NCI-H1417 (cell line): ENCODE measurements at places on chromosomes 2 and 18.

DNA sequence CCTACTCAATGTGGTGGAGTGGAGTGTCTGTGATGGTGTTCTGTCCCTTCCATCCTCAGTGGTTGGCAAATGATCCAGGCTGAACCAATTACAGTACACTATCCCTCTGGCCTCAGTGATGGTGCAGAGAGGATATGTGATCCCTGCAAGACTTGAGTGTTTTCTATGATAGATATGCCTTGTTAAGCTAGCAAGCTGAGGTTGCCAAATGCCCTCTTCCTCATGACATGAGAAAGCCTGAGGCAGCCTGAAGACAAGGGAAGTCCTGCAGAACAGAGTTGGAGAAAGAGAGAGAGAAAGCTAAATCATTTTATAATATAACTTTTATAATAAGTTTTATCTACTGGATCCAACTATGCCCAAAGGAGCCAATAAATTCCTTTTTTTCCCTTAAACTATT lies 41.6 kb upstream of the GORASP2 start:
- DNase-seq: no peak

DNA sequence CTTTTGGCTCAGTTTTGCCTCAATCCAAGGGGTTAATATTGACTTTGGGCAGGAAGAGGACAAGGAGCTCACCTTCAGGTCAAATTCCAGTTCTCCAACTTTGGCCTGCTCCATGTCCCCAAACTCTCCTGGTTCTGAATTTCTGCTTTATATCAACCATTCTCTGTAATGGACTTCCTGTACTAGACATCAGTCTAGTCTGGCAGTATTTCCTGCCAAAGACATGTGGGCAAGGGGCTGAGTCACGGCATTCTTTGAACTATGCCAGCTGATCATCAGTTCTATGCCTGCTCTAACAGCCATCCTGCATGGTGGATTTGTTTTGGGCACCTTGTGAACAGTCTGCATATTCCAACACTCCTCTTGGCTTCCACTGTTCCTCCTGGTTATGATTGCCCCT lies 199.4 kb downstream of the ZEB2 start:
- no peak for DNase-seq

DNA sequence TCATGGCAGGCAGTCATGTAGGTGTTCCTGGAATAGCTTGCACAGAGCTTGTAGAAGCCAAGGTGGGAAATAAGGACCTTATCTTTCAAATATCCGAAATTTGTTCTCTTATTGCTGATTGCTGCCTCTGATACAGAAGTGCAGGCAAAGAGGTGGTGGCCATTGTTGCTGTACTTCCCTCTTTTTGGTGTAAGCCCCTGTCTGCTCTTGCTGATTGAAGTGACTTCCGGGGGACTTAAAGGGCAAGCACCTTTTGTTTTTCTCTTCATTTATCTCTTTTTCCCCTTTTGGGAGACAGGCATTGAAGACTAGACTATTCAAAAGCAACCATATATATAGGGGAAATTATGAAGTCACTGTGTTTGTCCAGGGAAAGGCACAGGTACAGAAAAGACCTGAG lies 131.6 kb upstream of the OTX1 start:
- DNase-seq: no peak

DNA sequence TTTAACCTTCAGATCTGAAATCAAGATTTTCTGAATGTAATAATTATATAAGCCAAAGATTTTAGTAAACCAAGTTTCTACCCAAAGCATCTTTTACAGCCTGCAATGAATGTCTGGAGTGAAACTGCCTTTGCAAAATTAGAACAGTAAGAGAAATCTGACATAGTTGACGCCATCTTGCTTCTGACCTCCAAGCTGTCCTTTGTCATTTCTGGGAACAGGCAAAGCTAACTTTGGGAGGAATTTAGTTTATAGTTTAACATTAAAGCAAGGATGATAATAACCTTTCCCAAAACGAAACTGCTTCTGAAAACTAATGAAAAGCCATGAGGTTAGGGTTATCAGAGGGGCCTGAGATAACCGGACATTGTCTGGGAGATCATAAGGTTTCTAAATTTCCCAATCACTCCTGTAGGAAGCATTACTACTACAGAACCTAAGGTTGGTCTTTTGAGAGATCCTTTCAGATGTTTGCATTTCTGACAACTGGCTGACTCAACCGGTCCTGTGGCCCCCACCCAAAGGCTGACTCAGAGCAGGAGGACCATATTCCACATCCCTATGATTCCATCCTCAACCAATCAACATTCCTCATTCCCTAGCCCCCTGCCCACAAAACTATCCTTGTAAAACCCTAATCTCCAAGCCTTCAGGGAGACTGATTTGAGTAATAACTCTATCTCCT lies 124.5 kb downstream of the TMEM131 start:
- DNase-seq: no peak

GRCh38 chr2:180753809-180754761 lies 226.3 kb upstream of the UBE2E3 start:
- no peak for DNase-seq

DNA sequence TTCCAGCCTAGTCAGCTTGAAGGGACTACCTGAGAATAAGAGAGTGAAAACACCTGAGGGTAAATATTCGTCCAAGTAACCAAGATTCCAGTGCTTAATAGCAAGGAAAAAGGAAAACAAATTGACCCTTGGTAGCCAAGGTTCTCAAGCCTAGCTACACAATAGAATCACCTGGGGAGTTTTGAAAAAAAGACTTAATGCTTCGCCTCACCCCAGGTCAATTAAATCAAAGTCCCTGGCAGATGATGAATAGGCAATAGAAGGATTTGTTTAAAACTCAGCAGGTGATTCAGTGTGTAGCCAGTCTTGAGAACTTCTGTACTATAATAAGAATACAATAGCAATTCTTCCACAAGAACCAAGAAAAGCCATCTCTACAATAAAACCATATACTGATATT lies 500.2 kb downstream of the XIRP2 start:
- peak; percentile 12 for DNase-seq

- peak; percentile 11 for DNase-seq
These were observed 66.1 kb upstream of the SMAD7 start for GRCh38 chr18:49016648-49017539.

DNA sequence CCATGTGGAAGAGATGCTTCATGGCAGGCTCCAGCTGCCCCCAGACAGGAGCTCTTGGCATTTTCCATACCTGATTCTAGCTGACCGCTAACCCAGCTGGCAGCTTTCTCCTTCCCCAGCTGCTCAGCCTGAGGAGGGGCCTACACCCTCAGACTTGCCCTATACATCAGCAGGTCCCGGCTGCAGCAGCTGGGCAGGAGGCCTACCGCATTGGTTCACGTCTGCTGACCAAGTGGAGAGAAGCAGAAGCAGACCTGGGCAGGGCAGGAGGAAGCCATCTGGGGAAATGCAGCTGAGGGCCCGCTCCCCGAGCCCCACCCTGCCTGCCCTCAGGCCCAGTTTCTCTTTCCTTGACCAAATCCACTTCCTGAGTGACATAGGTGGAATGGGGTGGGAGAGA lies 50.7 kb downstream of the LBH start:
- no peak for DNase-seq

- no peak for DNase-seq
These were observed 185.1 kb upstream of the SMAD7 start for GRCh38 chr18:49135877-49136276.

- no peak for DNase-seq
These were observed 157.0 kb upstream of the ID2 start for GRCh38 chr2:8524823-8525222.

DNA sequence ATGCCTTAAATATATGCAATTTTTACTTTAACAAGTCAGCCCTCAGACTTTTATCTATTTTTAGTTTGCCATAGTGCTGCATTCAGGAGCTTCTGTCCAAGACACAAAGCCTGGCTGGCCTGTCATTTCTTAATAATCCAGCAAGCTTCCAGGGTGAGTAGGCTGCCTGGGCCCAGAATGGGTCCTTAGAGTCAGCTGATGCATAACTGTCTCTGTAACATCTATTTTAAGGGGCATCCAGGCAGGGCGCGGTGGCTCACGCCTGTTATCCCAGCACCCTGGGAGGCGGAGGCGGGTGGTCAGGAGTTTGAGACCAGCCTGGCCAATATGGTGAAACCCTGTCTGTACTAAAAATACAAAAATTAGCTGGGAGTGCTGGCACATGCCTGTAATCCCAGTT lies 11.8 kb upstream of the GNLY start:
- DNase-seq: no peak

- DNase-seq: no peak
These were observed 39.4 kb downstream of the EDAR start for GRCh38 chr2:108949316-108950239.

GRCh38 chr18:45652303-45653080 lies 37.2 kb downstream of the SLC14A2 start:
- DNase-seq: no peak

DNA sequence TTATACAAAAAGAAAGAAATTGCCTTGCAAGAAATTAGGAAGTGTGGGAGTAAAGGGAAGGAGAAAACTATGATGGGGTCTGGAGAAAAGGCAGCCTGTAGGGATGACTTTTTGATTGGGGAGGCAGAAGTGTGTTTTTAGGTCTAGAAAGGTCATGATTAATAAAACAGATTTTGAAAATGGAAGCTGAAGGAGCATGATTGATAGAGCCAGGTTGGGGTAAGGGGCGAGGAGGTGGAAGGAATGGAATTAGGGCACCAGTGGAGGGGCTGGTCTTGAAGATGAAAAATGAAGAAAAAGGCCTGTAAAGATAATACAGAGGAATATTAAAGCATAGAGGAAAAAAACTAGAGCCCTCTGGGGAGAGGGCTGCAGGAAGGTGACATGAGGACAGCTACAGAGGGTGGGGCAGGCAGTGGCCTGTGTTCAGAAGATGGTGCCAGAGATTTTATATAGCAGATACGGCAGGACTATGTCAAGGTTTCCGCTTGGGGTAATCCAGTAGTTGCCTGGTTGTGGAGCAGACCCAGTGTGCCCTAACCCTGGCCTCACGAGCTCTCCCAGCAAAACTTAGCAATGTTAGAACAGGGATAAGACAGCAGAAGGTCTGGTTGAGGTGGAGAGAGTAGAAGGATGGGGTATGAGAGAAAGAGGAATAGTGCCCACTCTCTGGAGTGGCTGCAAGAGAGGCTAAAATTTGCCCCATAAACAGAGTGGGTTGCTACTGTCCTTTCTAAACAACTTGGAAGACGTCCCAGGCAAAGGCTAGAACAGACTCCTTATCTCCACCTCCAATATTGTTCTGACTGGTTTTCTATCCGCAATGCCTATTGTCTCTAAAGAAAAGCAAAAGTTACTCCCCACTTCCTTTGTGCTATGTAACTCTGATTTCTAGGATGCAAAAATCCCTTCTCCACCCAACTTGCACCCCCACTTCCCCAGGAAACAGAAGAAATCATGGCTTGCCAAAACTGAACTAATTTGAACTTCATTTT lies 287.3 kb downstream of the AGPS start:
- no peak for DNase-seq

GRCh38 chr18:56085551-56085950 lies 497.6 kb upstream of the TCF4 start:
- no peak for DNase-seq

DNA sequence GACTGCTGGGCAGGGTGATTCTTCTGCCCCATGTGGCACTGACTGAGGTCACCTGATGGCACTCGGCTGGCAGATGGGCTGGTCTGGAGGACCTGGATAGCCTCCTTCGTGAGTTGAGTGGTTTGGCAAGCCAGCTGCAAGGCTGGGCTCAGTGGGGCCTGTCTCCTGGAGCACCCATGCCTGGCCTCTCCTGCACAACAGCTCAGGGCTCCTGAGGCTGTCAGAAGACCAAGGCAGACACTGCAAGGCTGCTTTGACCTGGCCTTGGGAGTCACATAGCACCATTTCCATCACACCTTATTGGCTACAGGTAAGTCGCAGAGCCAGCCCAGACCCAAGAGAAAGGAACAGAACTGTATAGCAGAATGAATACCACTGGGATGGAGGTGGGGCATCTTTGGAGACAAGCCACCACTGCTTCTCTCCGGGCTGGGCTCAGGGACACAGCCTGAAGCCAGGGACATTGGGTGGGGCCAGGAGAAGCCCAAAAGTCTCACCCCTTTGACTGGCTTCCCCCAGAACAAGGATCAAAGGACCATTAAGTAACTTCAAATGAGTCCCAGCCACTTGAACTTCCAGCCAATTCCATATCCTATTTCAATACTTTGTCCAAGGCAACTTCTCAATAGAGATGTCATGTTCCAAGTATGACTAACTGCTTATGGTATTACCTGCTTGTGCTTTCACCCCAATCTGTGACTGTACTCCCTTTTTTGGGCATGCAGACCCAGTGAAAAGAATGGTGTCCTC lies 156.3 kb downstream of the CABLES1 start:
- peak; percentile 29 for DNase-seq

DNA sequence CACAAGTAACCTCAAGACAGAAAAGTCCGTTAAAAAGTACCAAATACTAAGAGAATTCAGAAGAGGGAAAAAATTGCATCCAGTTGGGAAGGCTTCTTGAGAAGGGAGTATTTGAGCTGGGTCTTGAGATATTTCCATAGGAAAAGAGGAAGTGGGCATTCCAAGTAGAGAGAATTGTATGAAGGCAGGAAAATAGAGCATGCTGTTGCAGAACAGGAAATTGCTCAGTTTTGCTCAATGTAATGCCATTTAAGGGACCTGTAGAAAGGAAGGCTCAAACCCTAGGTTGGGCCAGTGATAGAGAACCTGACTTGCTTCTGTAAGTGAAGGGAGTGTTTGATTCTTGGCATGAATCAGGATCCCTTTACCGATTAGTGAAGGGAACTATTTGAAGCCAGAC lies 1.0 kb upstream of the ZC3H8 start:
- DNase-seq: no peak

- no peak for DNase-seq
These were observed 39.1 kb upstream of the STK39 start for GRCh38 chr2:168286535-168286934.

DNA sequence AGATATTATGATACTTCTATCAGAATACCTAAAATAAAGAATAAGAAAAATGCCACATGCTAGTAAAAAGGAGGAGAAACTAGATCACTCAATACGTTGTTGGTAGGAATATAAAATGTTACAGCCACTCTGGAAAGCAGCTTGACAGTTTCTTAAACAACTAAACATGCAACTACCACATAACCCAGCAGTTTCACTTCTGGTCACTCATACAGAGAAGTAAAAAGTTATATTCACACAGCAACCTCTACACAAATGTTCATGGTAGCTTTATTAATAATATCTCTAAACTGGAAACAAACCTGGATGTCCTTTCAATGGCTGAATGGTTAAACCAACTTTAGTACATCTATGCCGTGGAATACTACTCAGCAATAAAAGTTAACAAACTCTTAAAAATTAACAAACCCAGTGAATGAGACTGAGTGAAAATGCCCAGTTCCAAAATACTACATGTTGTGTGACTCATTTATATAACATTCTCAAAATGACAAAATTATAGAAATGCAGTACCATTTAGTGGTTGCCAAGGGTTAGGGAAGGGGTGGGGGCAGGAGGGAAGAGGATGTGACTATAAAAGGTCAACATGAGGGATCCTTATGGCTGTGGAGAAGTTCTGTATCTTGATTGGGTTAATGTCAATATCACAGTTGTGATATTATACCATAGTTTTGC lies 124.1 kb downstream of the MMADHC start:
- DNase-seq: no peak

GRCh38 chr2:120236316-120236715 lies 13.1 kb upstream of the TMEM185B start:
- no peak for DNase-seq
